Placental pericyte (primary cell): ENCODE measurements at places on chromosomes 6 and 20. TPM values are rescaled to one million over a fixed set of nuclear protein-coding genes. Genes with fewer than 3 reads are reported as not detected.

Gene GNAS
- 357 and 892 TPM in 2 replicates for total RNA-seq

Gene C20orf141
- not detected in 2 replicates for total RNA-seq

Gene BTNL2
- not detected in 2 replicates for total RNA-seq

Gene SLC17A1
- total RNA-seq = not detected in 2 replicates

Gene KCNG1
- 24.9 and 61.6 TPM in 2 replicates for total RNA-seq

Gene C6orf52
- total RNA-seq = not detected in 2 replicates

Gene SLC22A2
- not detected in 2 replicates for total RNA-seq

Gene TRIM15
- not detected in 2 replicates for total RNA-seq

Gene CENPQ
- total RNA-seq = 1.5 and 13.7 TPM in 2 replicates

Gene LRFN2
- total RNA-seq = not detected in 2 replicates

Gene FAM83B
- 0.44 and 0.86 TPM in 2 replicates for total RNA-seq

Gene LST1
- total RNA-seq = not detected in 2 replicates

Gene FAM209B
- not detected in 2 replicates for total RNA-seq
